ENCODE measurements at places on chromosomes 5 and 9.
A peak's percentile ranks its signal among the peaks of the same experiment; 100 is the strongest.

DNA sequence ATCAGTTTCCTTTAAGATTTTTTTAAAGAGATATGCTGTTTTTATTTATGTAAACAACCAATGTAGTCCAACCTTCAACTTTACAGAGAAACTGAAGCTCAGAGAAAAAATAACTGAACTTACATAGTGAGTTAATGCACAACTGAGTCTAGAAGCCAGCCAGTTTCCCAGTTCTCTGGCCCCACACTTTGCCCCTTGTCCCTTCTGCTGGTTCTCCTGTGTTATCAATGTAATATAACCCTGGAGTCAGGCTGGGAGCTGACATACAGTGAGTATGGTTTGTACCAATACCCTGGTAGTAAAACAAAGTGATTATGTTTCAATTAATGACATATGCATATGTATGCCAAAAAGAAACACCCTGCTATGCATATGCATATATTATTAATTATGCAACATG, 32.2 kb upstream of the GRIA1 start:
- no peak for DNase-seq

GRCh38 chr9:96417661-96418082, 498 bp downstream of the ZNF367 start:
- DNase-seq: peak; percentile 16

DNA sequence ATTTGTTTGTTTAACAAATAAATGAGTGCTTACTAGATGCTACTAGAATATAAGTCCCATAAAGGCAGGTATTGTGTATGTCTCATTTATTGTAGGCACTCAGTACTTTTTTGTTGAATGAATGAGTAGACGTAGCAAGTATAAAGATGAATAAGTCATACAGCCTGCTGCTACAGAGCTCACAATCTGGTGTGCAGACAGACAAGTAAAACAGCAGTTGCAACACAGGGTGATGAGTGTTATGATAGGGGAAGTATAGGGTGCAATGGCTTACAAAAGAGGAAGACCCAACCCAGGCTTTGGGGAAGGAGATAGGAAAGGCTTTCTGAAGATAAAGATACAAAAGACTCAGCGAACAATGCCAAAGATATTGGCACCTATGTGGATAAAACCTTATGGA, 47.7 kb downstream of the SH3RF2 start:
- DNase-seq: no peak

DNA sequence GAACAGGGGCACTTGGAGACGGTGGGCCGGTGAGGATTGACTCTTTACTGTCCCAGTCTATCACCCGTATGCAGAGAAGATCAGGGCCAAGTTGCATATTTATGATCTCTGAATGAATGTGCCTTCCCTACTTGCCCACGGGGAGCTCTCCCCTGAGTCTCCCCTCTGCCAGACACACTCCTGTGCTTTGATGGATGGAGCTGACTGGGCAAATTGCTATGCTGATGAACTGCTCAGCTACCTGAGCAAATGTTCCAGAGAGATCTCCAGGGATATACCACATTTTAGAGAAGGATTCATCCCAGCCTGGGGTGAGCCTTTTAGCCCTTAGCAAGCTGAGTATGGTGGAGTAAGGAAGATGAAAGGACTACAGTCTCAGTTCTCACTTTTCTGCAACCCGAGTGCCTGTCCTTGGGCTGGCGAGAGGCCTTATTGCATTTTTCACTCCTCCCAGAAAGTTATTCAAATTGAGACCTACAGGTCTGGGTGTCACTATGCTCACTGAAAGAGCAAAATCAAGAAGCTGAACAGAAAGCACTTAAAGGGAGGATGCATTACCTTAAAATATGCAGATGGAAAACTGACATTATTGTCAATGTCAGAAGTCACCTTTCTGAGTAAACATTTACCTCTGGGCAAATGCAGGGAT, 526.7 kb upstream of the WWC1 start:
- DNase-seq: no peak

- DNase-seq: no peak
Observed at GRCh38 chr9:134058716-134059115, 9.1 kb downstream of the BRD3 start.

- DNase-seq: no peak
Observed at GRCh38 chr5:91146230-91146629, 236.9 kb downstream of the ARRDC3 start.

- DNase-seq: no peak
Observed at GRCh38 chr9:91867740-91868139, 82.3 kb downstream of the ROR2 start.

- no peak for DNase-seq
Observed at GRCh38 chr5:154444556-154445421, 1.0 kb upstream of the SAP30L start.

DNA sequence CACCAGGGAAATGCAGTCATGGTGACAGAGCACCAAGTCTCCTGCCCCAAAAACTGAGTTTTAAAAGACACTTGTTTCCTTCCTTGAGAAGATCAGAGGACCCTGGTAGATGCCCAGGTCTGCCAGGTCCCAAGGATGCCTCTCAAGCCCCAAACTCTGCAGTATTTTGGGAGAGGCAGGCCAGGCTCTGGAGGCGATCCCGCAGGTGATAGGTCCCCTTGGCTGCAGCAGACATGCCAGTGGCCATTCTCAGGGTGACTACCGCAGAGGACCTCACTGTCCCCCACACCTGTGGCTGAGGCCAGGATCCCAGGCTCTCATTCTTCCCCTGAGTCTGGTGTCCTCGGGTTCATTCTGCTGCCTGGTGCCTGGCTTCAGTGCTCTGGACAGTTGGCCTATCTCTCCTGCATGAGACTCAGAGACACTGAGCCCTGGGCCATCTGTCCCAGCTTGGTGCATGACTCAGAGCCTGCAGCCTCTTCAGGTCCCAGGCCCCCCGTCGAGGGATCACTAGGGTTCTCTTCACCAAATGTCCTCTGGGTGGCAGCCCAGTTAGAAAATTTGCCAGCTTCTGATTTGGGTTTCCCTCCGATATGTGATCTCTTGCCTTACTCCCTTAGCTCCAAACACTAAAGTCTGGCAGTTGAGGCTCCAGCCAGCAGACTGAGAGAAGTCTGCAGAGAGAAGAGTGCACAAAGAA, 59.7 kb upstream of the GARNL3 start:
- peak; percentile 78 for DNase-seq

DNA sequence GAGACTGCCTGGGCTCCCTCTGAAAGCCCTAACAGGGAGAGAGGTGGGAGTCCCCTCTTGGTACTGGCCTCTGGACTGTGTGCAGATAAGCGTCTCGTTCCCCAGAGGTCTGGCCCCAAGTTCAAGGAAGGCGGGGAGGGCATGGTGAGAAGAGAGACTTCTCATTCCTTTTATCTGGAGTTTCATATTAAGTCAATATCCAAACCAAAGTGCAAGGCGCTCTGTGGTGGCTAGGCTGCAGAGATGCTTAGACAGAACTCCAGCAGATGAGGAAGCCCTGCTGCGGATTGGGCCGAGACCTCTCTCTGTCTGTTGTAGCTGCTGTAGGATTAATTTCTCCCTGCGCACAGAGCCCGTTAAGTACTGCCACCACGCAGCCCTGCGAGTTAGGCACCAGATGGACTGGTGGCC, 16.0 kb downstream of the MVB12B start:
- DNase-seq: no peak

DNA sequence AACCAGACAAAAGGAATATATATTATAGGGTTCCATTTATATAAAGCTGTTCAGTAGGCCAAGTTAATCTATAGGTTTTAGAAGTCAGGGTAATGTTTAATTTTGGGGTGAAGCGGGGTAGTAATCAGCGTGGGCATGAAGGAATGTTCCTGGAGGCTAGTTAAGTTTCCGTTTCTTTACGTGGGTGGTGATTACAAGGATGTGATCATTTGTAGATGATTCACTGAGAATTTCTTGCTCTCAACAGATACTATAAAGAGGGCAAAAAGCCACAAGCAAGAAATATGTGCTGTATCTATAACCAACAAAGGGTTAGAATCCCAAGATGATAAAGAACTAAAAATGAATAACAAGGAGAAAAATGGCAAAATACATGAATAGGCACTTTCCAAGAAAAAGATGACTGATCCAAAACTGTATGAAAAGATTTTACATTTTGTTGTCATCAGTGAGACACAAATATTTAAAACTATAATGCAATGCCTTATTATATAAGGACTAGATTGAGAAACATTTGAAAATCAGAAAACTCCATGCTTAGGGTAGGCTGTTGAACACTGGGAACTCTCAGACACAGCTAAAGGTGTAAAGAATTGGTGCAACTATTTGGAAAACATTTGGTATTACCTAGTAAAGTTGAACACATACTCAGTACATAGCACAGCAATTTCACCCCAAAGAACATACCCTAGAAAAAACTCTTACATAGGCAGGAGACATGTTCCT, 224.3 kb upstream of the S1PR3 start:
- DNase-seq: no peak

DNA sequence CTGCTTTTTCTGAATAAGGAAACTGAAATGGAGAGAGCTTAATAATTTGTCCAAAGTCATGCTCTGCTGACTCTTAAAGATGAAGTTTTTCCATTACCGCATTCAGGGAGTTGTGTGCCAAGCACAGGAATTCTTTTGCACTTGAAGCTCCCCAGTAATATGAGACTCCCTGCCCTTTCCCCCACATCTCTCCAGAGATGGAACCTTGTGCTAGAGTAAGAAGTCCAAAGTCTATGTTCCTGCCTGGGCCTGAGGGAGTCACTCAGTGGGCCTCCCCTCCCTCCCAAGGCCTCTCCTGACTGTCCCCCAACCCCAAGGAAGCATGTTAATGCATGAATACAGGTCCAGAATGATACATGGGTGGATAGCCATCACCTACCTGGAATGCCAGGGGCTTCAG, 173.3 kb upstream of the SEMA6A start:
- no peak for DNase-seq

Data from gastrocnemius medialis (tissue), 4 donors.